H1 (cell line): ENCODE measurements at places on chromosomes 13 and 19. TPM values are rescaled to one million over a fixed set of nuclear protein-coding genes. Genes with fewer than 3 reads are reported as not detected.

GRCh38 chr13:88707646-88708045, 1036.5 kb downstream of the SLITRK5 start:
- no peak for DNase-seq

CKM gene
- total RNA-seq, result not detected in 2 replicates

URAD gene
- not detected in 2 replicates for total RNA-seq

LIN7B gene
- 4.1 and 4.2 TPM in 2 replicates for total RNA-seq

ELSPBP1 gene
- total RNA-seq, result not detected in 2 replicates

NUFIP1 gene
- 16.6 and 17.0 TPM in 2 replicates for total RNA-seq

GRCh38 chr19:51739466-51740213, 12.0 kb downstream of the FPR1 start:
- no peak for DNase-seq

- no peak for DNase-seq
Observed at GRCh38 chr13:37531049-37531448, 67.5 kb downstream of the POSTN start.

ZNF667 gene
- total RNA-seq, result 9.3 and 10.7 TPM in 2 replicates

CYP4F3 gene
- total RNA-seq, result not detected in 2 replicates

GRCh38 chr19:18009412-18010066, 1.6 kb downstream of the ARRDC2 start:
- no peak for DNase-seq

PNMA8A gene
- 21.6 and 22.8 TPM in 2 replicates for total RNA-seq

DNA sequence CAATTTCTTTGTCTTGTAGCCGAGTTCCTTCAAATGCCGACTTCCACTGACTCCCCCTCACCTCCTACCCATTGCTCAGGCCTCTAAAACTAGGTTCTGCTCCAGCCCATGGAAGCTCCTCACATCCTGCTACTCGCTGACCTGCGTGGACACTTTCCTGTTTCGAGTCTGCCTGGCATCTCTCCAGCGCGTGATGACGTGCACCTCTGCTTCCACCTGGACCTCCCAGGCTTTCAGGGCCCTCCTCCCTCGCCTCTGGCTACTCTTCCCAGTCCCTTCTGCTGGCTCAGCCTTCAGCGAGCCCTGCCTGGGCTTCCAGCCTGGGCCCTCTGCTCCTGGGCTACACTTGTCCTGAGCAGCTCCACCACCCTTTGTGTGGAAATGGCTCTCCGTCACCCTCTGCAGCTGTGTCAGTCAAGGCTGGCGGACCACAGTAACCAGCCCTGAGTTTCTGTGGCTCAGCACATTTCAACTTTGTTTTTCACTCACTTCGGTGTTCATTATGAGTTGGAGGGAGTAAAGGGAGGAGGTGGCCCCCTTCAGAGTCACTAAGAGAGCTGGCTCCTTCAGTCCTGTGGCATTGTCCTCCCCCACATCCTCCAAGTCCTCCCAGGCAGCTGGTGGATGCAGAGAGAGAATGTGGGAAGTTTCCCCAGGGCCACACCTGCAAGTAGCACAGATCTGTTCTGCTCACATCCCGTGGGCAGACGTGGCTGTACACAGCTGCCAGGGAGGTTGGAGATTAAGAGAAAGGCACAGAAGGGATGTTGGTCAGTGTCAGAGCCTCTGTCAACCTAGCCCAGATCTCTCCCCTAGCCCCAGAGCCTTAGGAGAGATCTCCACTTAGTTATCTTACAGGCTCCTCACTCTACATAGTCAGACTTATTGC, 49.4 kb downstream of the SERP2 start:
- peak; percentile 36 for DNase-seq

GRCh38 chr19:19877724-19878123, 12.0 kb downstream of the ZNF253 start:
- DNase-seq, result no peak

LAIR1 gene
- not detected in 2 replicates for total RNA-seq

DNA sequence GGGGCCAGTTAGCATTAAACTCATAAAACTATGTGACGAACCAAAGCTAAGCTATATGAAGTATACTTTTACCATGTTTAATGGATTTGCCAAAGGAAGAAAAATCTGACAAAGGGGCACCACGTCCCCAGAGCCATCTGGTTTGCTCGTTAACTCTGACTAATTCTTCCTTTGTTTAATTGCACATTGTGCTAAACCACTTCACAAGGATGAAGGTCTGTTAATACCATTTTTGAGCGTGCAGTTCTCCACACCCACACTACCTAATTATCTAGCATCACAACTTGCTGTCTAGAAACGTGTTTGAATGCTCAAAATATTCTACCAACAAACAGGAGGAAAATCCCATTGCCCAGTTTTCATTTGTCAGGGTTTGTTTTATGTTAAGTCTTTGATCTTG, 74.8 kb downstream of the COL4A1 start:
- DNase-seq, result no peak

DNA sequence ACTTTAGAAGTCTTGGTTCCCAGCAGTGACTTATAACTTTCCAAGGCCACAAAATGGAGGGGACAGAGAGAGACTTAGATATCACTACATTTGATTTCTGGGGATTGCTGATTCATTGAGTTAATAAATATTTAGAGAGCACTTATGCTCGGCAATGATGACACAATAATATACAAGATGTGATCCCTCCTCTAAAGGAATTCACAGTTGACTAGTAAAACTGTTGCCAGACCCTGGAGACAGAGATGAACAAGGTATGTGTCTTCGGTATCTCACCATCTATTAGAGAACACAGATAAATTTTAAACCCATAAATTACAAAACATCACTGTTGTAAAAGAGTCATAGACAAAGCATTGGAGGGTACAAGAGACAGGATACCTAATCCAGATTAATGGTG, 437.5 kb downstream of the FOXO1 start:
- no peak for DNase-seq

PCDH17 gene
- 0.60 and 0.67 TPM in 2 replicates for total RNA-seq

- no peak for DNase-seq
Observed at GRCh38 chr13:30618186-30618929, 638 bp downstream of the USPL1 start.

GRCh38 chr13:23822252-23822824, 66.9 kb downstream of the MIPEP start:
- DNase-seq, result no peak

DNA sequence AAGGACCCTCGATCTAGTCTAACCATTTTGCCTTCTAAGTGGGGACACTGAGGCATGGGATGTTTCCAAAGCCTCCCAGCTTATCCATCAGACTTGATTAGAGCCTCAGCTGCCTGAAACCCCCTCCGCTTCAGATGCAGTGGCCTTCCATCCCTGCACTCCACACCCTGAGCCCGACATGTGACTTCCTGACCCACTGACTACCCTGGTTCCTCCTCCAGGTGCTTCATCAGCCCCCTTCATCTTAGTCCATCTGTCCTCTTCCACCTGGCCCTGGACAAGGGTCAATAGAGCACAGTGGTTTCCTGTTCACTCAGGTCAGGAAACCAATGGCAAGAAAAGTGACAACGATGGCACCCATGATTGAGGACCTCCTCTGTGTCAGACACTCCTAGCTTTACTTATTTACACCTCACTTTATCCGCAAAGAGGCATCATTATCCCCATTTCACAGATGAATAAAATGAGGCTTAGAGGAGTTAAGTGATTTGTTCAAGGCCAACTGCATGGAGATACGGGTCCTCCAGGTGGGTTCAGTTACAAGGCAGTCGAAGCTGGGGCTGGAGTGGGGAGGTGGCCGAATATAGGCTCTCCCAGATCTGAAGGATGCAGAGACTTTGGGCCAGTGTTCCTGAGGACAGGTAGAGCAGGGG, 81.6 kb upstream of the TM9SF2 start:
- DNase-seq, result no peak

- no peak for DNase-seq
Observed at GRCh38 chr13:38814331-38814730, 127.5 kb downstream of the FREM2 start.

GRCh38 chr19:39342647-39343305, 555 bp downstream of the SAMD4B start:
- DNase-seq, result no peak

DNA sequence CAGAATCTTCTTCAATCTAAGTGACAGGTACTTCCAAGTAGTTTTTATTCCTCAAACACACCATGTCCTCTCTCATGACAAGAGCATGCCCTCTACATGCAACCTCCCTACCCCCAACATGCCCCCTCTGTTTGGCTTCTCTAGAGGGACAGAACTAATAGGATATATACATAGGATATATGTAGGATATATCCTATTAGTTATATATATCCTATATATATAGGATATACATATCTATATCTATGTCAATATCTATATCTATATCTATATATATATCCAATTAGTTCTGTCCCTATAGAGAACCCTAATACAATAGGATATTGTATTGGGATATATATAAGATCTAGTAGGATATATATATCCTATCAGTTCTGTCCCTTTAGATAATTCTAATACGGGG, 701.9 kb upstream of the MIR17HG start:
- no peak for DNase-seq

KHSRP gene
- total RNA-seq, result 573 and 582 TPM in 2 replicates

- no peak for DNase-seq
Observed at GRCh38 chr13:75906315-75906714, 270.2 kb downstream of the LMO7 start.

- DNase-seq, result no peak
Observed at GRCh38 chr19:42254089-42254849, 659 bp downstream of the ERF start.

DNA sequence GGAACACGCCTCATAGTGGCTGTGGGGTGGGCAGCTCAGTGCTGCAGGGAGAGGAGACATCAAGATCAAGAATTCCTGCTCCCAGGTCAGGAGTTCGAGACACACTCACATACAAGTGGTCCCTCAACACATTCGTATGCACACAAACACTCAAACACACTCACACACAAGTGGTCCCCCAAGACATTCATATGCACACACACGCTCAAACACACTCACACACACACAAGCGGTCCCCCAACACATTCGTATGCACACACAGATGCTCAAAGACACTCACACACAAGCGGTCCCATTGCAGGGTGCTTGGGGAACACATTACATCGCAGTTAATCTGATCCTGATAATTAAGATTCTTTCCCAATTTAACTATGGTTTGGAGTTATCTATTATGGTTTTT, 28.2 kb downstream of the FCGBP start:
- DNase-seq, result no peak

- no peak for DNase-seq
Observed at GRCh38 chr19:45597425-45598111, 4.4 kb downstream of the GPR4 start.

DNA sequence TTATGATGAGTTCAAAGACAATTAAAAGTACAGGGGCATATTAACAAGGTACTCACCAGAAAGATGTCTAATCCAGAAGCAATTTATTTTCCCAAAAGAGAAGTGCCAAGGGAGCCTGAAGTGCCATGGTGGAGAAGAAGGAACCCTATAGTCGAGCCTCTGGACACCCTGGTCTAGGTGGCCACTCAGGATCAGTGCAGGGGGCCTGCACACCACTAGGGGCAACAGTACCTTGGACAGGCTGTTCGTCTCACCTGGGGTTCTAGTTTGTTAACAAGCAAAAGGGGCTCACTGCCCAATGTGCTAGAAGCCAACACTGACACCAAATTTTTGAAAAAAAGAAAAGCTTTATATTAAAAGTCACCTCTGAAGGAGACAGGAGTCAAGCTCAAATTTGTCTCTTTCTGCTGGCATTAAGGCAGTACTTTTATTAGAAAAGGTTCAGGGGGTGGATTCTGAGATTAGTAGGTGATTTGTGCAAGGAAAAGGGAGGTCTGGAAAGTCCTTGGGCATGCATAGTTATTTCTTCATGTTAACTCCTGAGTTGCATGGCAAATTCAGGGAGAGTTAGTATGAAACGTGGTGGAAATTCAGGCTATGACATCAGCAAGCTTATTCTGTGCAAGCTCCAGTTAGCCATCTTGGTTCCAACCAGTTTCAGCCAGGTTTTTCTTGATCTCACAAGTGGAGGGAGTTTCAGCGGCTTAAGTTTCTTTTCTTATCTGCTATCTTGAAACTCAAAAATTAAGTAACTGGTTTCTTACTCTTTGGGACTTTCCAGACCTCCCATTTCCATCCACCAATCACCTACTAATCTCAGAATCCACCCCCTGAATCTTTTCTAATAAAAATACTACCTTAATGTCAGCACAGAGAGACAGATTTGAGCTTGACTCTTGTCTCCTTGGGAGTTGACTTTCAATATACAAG, 884 bp upstream of the CBY2 start:
- DNase-seq, result no peak

- no peak for DNase-seq
Observed at GRCh38 chr19:48186015-48186414, 15.5 kb downstream of the ZSWIM9 start.

DNA sequence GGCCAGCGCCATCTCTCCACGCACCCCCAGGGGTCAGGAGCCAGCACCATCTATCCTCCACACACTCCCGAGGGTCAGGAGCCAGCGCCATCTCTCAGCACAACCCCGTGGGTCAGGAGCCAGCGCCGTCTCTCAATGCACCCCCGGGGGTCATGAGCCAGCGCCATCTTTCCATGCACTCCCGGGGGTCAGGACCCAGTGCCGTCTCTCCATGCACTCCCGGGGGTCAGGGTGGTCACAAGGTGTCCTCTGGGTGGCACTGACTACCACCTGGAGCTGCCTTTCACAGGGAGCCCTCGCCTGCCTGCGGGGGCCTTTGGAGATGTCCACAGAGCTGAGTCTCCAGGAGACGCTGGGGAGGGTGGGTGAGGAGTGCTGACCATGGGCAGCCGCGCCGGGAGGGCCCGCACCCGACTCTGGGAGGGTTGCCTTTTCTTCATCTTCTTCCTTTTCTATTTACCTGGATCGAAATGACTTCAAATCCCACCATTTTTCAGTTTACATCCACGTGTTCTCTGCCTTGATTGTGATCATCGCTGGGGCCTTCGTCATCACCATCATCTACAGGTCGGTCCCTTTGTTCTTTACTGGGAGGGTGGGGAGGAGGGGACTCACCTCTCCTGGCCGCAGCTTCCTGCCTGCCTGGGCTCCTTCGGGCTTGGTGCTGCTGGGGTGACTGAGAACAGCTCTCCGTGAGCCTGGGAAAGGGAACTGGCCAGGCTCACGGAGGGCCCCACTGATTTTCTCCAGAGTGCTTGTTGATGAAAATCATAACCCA, 19.1 kb downstream of the TEX29 start:
- DNase-seq, result no peak

DNA sequence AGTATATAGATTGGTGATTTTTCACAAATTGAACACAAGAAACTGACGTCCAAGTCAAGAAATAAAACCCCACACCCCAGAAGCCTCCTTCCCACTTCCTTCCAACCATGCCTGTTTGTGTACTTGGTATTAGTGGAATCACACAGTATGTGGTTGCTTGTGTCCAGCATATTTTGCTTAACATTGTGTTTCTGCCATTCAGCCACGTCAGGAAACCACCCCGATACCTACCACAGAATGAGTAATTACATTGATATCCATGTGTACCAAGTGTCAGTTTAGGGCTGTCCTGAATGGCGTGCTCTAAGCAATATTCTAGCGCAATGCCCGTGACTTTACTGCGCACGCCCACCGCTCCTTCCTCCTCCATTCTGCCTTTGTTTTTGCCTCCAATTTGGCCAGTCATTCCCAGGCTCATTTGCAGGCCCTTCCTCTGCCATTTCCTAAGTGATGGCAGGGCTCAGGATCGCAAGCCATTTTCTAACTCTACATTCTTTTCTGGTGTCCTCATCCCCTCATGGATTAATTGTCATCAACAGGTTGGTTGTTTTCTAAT, 25.9 kb upstream of the MPHOSPH8 start:
- no peak for DNase-seq

GRCh38 chr19:49142866-49143335, 12.3 kb downstream of the HRC start:
- peak; percentile 90 for DNase-seq

EDDM13 gene
- total RNA-seq, result not detected in 2 replicates

VPS36 gene
- 19.8 and 22.5 TPM in 2 replicates for total RNA-seq
